T1000 (cell line): ENCODE measurements at places on chromosomes 5 and 9.

DNA sequence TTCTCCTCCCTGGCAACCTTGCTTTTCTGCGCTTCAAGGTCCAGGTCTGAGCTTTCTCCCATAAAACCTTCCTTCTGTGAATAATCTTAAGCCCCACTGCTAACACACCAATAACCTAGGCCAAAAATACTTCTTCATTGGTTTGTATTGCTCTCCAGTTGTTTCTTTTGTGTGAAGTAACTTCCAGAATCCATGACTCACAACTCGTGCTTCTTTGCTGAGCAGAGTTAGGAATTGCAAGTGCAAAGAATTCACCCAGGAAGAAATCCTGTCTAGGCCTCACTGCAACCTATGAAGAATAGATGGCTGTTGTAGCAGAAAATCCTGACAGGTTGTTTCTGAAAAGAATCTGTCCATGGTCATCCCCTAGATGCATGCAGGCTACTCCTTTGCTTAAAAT, 295.7 kb downstream of the MED10 start:
- DNase-seq = no peak

DNA sequence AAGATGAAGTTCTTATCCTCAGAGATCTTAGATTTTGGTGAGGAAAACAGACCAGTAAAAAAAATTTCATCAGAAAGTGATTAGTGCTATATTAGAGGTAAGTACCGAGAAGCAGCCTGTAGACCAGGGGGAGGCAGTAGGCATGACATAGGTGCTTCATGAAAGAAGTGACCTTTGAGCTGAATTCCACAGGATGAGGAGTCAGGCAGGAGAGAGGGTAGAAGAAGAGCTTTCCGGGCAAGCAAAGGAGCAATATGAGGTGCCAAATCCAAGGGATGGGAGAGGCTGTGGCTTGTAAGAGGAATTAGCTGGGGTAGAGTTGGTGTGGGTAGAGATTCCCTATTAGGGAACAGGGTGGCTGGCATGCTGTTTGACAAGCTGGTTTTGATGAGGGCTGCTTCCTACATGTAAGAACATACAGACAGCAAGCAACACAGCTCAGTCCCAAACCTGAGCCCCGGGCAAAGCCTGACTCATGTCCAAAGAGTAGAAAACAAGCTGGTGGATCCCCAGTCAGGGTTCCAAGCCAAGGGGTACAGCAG, 48.4 kb upstream of the PWWP2A start:
- DNase-seq = no peak

DNA sequence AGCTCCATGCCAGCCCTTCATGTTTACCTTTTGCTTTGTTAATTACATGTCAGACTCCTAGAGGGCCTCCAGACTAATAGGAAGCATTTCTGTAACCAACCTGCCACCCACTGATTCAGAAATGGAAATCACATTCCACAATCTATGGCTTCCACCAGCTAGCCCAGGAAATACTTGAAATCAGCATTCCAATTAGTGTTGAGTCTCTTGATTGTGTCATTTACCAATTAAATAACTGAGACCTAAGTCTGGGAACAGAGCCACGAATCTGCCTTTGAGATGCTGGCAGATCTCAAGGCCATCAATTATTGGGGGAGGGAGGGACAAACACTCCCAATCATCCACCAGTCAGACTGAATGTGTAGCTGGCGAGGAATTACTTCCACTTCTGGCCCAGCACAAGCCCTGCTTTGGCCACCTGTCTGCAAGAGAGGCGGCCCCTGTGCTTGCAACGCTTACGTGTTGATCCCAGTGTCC, 27.4 kb upstream of the SAP30L start:
- no peak for DNase-seq

DNA sequence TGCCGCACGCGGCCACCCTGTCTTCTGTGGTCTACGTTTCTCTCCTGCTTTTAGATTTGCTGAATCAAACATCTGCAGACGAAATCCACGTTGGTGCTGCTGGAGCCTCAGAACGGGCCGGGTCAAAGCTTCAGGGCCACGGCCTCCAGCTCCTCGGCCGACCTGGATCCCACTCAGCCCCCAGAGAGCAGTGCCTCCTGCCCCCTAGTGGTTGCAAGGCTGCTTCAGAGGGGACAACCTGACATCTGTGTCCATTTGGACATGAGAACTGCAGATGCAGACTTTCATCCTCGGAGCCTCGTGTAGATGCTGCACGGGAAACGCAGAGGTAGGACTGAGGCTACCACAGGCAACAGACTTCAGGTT, 23.0 kb upstream of the SLC6A3 start:
- no peak for DNase-seq

DNA sequence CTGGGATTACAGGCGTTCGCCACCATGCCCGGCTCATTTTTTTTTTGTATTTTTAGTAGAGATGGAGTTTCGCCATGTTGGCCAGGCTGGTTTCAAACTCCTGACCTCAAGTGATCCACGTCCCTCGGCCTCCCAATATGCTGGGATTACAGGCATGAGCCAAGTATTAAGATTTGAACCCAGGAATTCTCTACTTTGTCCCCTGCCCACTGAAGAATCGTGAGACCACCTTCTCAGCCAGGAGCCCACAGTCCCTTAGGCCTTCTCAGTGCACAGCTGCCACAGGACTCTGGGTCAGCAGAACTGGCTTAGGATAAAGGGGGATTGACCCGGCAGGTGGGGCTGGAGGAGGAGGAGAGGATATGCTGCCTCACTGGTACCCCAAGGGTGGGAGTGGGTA, 13.4 kb downstream of the OLFML2A start:
- DNase-seq = no peak

DNA sequence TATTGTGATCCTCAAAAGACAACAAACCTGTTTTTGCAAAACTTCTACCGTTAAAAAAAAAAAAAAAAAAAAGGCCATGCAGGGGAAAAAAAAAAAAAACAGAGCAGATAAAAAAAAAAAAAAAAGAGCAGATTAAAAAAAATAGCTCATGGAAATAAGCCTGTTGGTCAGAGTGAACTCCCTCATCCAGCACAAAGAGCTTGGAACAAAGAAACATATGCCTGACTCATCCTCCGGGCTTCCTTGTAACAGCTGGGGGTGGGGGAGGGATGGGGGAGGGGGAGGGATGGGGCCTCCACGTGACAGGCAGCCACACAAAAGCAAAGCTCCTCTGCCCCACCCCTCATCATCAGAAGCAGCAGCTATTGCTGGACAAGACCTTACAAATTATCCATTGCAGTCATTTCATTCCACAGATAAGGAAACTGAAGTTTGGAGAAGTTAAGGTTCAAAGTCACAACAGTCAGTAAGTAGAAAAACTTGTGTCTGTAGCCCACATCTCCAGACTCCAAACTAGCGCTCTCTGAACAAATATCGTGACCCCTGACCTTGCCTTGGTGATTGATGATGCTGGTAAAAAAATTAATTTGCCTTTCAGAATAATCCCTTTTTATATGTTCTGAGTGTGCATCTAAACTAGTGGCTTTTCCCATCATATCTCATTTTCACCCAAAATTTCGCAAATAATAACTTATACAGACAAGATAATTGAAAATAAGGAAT, 38.9 kb downstream of the SLC35D2 start:
- DNase-seq = peak; percentile 50

DNA sequence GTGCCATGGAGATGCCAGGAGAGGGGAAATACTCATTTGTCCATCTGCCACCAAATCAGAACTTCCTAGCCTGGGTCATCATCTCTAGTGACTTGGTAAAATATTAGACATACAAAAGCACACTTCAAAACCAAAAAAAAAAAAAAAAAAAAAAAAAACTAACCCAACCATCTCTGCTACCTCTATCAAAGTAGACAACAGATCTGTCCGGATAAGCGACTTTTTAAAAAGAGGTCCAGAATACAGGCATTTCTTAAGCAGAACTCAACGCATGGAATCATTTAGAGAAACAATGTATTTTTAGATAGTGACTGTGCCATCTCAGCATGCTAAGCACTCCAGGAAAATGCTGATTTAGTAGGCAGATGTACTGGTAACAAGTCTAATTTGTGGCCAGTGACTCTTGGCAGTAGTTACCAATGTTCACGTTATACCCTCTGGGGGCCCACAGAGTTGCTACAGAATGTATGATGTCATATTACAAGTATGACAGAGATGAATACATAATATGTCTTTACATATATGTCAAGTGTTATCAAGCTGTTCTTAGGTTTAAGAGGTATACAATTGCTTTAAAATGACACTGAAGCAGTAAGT, 107.8 kb downstream of the SMIM23 start:
- no peak for DNase-seq

DNA sequence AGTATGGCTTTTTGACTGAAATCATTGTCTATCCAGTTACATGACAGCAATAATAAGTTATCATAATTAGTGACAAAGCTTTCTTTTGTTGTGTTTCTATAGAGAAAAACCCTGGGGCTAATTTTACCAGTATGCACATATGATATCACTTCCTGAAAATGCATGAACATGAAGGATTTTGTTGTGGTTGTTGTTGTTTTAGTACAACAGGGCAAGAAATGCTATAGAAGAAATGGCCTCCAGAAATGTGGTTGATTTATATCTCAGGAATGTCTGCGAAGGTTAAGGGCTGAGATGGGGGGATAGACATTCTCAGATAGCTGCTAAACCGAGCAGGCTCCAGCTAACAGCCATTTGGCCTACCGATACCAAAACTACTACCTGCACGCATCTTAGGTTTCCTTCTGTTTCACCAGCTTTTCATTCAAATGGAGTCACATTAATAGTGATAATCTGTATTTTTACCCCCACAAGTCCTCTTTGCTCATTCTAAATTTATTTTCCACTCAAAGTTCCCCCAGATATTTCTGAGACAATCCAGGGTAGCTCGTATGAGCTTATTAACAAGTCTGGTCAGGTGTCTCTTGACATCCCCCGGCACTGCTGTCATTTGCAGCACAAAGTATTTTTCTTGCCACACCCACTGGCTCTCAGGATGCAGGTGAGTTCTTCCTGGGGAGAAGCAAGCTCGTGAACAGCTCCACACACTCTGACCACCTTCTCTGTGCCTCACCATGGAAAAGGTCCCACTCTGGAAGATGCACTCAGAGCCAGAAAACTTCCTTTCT, 232.4 kb upstream of the GAS1 start:
- DNase-seq = no peak

DNA sequence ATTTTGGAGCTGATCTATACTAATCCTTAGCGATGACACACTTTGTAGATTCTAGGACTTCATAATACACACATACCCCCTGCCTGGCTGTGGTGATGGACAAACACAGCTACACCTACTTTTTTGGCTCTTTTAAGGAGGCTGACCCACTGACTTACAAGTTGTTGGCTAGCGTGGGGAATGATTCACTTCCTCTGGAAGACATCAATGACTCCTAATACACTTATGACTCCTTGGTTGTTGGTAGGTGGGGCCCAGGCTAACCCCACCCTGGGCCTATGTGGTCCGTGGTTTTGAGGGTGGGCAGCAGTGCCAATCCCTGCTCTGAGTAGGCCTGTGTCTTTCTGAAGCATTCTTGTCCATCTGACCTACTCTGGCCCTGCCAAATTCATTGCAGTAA, 144.4 kb downstream of the SLC12A2 start:
- DNase-seq = peak; percentile 36

- peak; percentile 29 for DNase-seq
Observed at GRCh38 chr9:75170898-75171360, 82.6 kb downstream of the OSTF1 start.

DNA sequence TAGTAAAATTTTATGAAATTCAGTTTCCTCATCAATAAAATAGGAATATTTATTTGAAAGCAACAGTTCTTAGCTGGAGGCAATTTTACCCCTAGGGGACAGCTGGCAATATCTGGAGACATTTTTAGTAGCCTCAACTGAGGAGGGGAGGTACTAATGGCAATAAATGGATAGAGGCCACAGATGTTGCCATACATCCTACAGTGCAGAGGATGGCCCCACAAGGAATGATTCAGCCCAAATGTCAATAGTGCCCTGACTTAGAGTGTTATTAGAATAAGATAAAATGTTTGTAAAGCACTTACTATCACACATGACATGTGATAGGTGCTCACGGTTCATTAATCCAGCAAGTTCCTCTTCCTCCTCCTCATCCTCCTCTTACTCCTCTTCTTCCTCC, 293.6 kb downstream of the KCTD16 start:
- no peak for DNase-seq

DNA sequence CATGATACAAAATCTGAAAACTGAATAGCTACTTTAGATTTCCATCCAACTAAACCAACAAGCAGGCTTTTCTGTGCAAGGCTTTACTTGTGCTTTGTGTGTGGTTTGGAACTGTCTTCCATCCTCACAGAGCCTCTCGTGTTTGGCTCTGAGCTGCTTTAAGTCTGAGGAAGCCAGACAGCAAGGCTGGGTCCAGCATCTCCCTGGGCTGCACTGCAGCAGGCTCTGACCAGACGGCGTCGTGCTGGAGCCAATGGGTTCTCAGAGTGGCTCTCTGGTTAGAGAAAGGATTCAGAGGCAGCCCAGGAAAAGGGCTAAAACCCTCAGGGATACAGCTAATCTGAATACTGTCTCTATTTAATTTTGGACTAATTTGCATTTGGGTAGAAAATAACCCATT, 207.9 kb upstream of the EFNA5 start:
- no peak for DNase-seq

DNA sequence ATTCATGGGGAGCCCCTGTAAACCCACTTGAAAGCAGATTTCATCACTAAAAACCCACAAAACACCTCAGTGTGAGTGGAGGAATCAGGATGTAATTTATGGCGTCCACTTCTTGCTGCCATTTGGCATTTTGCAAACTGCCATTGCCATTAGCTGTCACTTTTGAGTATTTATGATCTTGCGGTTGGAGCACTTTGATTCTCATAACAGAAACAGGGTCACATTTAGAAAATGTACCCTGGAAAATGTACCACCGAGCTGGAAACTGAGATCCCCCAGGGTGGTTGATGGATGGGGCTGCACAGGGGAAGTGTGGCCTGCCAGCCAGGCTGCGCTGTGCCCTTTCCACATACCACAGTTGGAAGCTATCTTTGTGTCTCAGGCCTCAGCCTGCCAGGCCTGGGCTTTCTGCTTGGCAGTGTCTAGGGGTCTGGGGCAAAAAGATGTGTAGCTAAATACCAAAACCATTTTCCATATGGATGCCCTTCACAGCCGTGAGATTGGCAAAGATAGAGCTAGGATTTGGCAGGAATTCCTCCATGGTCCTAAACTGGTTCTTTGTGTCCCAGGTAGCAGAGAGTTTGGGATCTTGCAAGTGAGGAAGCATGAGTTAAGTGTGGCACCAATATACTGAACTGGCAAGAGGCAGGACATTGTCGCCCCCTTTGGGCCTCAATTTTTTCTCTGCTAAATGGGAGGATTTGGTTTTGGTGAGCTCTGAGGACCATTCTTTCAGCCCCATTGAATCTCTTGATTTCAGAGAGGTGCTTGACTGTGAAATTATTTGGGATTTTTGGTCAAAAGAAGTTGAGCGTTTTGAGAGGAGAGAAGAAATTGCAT, 46.2 kb downstream of the GALNT10 start:
- DNase-seq = no peak

- DNase-seq = no peak
Observed at GRCh38 chr9:21961569-21961968, 32.6 kb downstream of the CDKN2A start.

DNA sequence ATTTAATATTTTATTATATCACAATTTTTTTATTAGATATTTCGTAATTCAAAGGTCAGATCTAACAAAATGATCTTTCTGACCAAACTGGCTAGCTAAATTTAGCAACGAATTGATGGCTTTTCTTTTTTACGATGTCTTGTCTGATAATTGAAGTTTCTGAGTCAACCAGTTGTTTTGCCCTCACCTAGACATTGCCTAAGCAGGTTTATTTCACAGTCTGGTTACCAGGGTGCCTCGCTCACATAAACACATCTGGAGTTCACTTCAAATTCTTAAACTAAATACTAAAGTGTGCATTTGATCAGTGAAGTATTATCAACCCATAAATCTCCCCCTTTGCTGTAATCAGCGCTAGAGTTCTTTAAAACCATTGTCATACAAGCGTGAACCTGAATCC, 448.3 kb downstream of the TLE4 start:
- DNase-seq = no peak
